ENCODE measurements at places on chromosomes 6 and 20. TPM values are rescaled to one million over a fixed set of nuclear protein-coding genes. Genes with fewer than 3 reads are reported as not detected.

CUL7 gene
- 21.4 TPM for total RNA-seq

CLIC5 gene
- total RNA-seq: 2.1 TPM

- DNase-seq: no peak
Measured at GRCh38 chr6:3368685-3369084, 88.2 kb downstream of the SLC22A23 start.

- DNase-seq: peak; percentile 87
Measured at GRCh38 chr6:13487122-13488014, at the start of gene GFOD1. GFOD1 (minus strand) TSS chr6:13487600; CDS start chr6:13486890, 710 bp downstream.

DNA sequence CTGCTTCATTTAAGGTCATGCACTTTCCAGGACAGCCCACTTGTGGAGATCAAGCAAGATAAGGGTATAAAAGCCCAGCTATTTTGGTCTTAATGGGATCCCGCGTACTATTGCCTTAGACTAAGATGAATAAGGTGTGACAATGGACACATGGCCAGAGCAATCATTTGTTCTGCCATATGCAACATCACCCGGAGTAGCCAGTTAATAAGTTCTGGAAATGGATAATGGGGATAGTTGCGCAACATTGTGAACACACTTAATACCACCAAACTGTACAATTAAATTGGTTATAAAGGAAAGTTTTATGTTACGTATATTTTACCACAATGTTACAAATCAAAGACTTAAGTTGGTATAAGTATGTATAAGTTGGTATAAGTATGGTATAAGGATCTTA, 674.5 kb downstream of the HDGFL1 start:
- DNase-seq: no peak

Measured in pancreas (tissue), 10 donors.